ENCODE measurements at places on chromosomes 13 and 19.

- no peak for DNase-seq
Observed at GRCh38 chr13:36683701-36684100, 9.9 kb downstream of the SERTM1 start.

GRCh38 chr19:15247107-15248014, 15.1 kb upstream of the EPHX3 start:
- no peak for DNase-seq

- DNase-seq, result no peak
Observed at GRCh38 chr19:17599780-17600179, 44.3 kb downstream of the COLGALT1 start.

- no peak for DNase-seq
Observed at GRCh38 chr13:40980461-40980860, 38.7 kb downstream of the ELF1 start.

GRCh38 chr13:107373551-107373950, 805.6 kb upstream of the ARGLU1 start:
- no peak for DNase-seq

- DNase-seq, result no peak
Observed at GRCh38 chr19:13995017-13995728, 10.9 kb downstream of the RFX1 start.

- DNase-seq, result no peak
Observed at GRCh38 chr19:2866495-2867024, 575 bp upstream of the ZNF556 start.

GRCh38 chr19:57587529-57587928, 3.6 kb downstream of the ZIK1 start:
- DNase-seq, result no peak

- DNase-seq, result no peak
Observed at GRCh38 chr19:10817291-10818038, 18.5 kb downstream of the TMED1 start.
